ENCODE measurements at places on chromosomes 12 and 14.

- no peak for DNase-seq
Observed at GRCh38 chr12:10205220-10205807, 7.4 kb upstream of the GABARAPL1 start.

- no peak for DNase-seq
Observed at GRCh38 chr12:49089821-49090773, 4.5 kb downstream of the DHH start.

GRCh38 chr12:130818635-130819576 lies 20.1 kb downstream of the STX2 start:
- DNase-seq: no peak

DNA sequence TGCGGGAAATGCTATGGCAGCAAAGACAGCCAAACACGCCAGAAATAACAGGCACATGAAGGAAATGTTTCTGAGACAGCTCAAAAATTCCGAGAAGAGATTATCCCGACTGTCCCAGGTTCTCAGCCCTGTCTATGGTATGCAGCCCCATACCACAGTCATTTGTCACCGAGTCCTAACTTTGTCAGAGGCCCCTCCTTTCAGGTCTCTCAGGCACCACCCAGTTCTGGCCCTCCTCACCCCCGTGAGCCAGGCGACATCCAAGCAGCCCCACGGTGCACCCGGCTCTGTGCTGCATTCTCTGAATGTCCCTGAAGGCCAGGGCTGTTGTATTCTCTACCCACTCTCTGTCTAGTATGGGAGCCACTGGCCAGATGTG lies 24.0 kb downstream of the SSH1 start:
- DNase-seq: peak; percentile 71

DNA sequence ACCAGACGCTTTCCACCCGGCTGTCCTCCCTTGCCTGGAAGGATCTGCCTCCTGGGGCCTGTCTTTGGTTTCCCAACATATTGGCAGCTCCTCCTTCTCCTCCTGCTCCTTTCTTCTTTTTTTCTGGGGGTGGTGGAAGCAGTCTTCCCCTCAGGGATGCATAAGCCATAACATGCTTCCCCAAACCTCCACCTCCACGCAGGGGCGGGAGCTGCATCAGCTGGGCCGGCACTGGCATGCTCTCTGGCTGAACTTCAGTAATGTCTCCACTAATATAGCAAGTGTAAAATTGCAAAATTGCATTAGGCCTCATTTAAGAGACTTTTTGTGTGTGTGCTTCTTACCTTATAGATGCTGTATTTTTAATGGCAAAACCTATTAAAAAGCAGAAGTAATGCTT lies 58.6 kb downstream of the GLT1D1 start:
- no peak for DNase-seq

GRCh38 chr14:51933191-51933590 lies 56.2 kb upstream of the RTRAF start:
- DNase-seq: no peak

GRCh38 chr12:54853933-54854538 lies at the start of gene MUCL1:
MUCL1 (plus strand) TSS chr12:54854516; CDS start chr12:54854583, 67 bp downstream.
- peak; percentile 62 for DNase-seq

- DNase-seq: peak; percentile 70
Observed at GRCh38 chr12:88298761-88299242, 156.7 kb downstream of the TMTC3 start.

DNA sequence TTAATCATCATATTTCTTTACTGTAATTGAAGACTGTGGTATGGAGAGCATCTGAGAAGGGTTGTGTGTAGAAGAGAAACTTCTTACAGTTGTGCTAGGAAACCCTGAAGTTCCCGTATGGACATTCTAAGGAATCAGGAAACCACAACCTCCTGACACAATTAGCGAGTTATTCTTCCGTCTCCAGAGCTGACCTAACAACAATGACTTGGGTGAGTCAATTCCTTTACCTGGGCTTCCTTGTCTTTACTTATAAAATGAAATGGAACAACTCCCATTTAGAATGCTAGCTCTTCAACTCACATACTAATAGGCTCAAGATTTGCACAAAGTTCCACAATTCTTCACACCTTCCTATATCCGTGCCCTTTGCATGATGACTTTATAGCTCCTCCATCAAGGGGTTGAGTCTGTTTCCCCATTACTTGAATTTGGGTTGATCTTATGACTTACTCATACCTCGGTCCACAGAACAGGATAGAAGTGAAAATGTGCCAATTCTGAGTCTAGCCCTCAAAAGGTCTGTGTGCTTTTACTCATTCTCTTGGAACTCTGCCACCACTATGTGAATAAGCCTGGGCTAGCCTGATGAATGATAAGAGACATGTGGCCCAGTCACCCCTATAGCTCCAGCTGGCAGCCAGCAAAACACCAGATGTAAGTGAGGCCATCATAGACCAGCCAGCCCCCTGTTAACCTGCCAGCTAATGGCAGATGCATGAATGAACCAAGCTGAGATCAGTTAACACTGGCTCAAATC lies 459.4 kb downstream of the ETNK1 start:
- no peak for DNase-seq

GRCh38 chr14:23365732-23366425 lies 907 bp upstream of the EFS start:
- no peak for DNase-seq

DNA sequence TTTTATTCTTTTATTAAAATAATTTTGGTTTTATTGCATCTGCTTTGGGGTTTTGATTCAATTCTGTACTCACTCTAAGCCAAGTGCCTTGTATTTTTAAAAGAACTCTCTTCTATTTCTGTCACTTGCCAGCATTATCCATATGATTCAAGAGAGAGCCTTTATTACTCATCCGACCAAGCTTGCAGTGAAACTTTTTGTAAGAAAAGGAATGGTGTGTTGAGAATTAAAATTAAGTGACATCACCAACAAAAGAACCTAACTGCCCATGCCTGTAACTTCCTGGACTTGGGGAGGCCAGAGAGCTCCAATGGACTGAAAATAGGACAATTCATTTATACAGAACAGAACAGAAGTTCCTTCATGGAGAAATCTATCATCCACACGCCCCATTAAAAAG lies 52.1 kb downstream of the GALNT4 start:
- no peak for DNase-seq

DNA sequence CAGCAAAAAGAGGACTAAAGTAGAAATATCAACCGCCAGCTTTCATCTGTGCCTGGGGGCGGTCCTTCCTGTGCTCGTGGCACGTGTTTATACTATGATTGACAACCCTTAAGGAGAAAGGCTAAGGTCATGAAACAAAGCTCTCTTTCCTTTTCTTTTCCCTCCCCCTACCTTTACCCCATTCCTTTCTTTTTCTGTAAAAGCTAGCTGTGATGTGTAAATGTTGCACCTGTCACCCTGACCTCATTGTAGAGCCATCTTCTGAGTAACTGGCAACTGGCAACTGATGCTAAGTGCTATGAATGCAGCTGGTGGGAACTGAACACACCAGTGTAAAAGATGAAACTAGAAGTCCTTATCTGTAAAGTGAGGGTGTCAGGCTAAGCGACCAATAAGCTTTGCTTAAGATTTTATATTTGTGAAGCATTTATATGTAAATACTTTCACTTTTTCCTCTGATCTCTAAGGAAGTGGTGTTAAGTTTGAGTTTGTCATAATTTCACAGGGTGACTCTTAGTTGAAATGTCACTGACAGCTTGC lies 102.8 kb upstream of the BCAT1 start:
- DNase-seq: no peak

- no peak for DNase-seq
Observed at GRCh38 chr14:85027681-85028370, 502.1 kb upstream of the FLRT2 start.

DNA sequence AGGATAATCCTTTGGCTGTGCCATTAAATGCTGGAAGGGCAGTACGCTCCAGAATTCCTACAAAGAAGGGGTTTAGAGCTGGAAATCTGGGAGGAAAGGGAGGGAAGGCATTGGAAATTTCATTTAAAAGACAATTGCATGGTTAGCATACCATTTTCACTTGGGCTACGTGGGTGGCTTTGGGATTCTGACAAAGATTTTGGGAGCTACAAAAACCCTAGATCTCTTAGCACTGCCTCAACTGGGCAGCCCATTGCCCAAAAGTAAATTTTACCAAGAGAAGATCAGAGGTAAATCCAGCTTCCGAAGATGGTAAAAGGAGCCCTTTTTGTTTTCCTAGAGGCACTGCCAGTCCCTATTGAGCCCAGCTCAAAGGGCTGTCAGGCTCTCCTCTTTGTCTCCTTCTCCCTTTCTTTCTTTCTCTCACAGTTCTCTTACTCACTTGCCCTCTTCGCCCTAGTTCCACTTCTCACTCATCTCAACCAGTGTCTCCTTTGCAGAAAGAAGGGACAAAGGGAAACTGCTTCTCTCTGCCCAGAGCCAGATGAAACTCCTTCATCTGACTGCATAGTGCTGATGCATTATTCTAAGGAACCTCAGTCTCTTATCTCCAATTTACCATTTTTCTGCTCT lies 125.4 kb upstream of the PLEKHA5 start:
- DNase-seq: no peak

DNA sequence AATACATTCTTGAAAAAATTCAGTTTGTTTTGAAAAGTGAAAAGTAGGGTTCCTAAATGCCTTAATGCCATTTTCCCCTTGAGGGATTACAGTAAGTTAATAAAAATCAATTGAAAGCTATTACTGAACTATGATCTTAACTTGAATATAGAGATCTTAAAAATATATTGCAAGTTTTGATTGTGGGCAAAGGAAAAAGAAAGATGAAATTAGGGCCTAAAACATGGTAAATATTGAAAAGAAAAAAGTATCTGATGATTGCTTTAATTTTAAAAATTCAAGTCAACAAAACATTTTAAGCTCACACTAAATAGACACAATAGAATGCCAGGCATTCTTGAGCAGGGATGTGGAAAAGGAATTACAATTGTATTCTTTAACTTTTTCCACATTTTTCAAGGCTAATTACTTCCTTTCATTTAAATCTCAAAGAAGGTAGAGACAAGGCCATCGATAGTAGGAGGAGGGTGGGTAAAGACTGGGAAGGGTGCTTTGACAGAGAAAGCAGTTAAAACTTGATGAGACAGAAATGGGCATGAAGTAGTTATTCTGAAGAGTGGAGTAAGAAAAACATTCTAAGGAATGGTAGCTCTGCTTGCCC lies 294.4 kb downstream of the NELL2 start:
- DNase-seq: no peak

DNA sequence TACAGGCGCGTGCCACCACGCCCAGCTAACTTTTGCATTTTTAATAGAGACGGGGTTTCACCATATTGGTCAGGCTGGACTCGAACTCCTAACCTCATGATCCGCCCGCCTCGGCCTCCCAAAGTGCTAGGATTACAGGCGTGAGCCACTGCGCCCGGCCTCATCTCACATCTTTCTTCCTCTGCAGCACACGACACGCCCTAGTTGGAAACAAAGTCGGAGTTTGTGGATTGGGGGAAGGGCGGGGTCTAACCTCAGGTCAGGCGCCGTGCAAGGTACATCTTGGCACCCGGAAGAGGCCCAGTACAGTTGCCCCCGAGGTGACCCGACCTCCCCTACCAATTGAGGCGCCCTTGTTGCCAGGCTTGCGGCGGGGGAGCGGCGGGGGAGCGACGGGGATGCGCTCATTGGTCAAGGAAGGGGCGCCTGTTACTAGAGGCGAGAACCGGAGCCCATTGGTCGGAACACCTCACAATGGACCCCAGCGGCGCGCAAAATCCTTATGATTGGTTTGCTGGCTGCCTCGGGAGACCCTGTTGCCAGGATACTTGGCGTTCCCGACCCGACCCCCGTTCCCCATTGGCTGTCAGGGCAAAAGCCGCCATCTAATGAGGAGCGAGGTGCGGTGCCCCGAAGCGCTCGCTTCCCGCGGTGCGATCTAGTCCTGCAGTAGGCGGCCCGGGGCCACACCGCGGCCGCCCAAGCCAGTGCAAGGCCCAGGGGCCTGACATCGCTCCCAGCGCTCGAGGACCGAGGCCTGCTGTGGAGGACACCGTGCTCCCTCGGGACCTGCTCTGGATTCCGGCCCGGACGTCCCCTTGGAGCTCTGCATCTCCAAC lies at the start of gene REC8:
Gene REC8 (plus strand): TSS at position 659 of the 839 bp plus-strand sequence. CDS start 473 bp downstream, outside the sequence.
- DNase-seq: no peak

- no peak for DNase-seq
Observed at GRCh38 chr14:85241022-85241855, 288.7 kb upstream of the FLRT2 start.

- no peak for DNase-seq
Observed at GRCh38 chr12:50387972-50388478, 8.4 kb downstream of the FAM186A start.

GRCh38 chr12:131385313-131386166 lies 325.4 kb upstream of the SFSWAP start:
- DNase-seq: no peak

- DNase-seq: no peak
Observed at GRCh38 chr14:69922198-69922597, 43.0 kb downstream of the SMOC1 start.

DNA sequence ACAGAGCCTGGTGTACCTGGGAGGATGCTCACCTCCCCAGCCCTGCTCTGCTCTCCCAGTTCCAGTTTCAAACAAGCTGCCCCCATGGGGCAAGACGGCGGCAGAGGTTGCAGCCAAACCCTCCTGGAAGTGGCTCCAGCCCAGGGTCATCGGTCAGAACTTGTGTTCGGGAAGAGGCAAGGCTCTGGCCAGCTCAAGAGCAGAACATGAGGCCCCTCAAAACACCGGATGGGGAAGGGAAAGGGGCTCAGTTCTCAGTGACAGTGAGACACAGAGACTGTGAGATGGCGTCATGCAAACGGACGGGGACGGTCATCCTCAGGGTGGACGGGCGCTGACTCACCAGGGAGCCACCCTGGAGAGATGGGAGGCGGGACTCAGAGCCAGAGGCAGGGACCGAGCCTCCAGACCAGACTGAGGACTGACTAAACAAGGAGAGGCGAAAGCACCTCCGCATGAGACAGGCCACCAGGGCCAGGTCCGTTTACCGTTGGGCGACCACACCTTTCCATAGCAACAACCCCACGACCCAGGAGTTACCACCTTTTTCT lies 63.9 kb upstream of the GALNT9 start:
- peak; percentile 45 for DNase-seq

GRCh38 chr12:118853634-118854033 lies 127.7 kb upstream of the SRRM4 start:
- DNase-seq: no peak

DNA sequence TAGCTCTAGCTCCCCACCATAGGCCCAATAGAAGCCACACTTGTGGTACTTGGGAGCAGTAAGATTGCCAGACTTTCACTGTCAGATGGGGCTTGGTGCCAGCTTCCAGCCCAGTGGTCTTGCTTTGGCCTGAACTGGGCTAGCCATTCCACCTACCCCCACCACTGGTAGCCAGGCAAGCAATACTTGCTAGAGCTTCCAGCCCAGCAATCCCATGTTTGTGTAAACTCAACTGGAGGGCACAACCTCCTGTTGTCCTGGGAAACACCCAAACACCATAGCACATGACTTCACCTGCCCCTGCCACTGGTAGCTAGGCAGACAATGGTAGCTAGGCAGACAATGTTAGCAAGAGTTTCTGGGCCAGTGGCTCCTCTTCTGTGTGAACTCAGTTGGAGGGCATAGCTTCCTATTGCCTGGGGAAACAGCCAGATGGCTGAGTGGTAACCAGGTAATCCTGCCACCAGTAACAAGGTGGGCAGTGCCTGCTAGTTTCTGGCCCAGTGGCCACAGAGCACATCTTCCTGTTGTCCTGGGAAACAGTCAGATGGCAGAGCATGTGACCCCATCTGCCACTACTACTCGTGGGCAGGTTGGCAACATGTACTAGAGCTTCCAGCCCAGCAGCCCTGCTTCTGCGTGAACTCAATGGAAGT lies 5.6 kb upstream of the OR6C76 start:
- DNase-seq: no peak

GRCh38 chr12:105986779-105987684 lies 151.7 kb downstream of the NUAK1 start:
- no peak for DNase-seq
